Epithelial cell of alveolus of lung (primary cell): ENCODE measurements at places on chromosomes 12 and 14. TPM values are rescaled to one million over a fixed set of nuclear protein-coding genes. Genes with fewer than 3 reads are reported as not detected.

SLC7A7 gene
- 9.1 and 12.7 TPM in 2 replicates for total RNA-seq

FRS2 gene
- total RNA-seq, result 22.9 and 48.5 TPM in 2 replicates

KCNH3 gene
- 0.08 and 0.26 TPM in 2 replicates for total RNA-seq

OTX2 gene
- not detected in 2 replicates for total RNA-seq

MDM1 gene
- 2.3 and 5.2 TPM in 2 replicates for total RNA-seq

RHOJ gene
- total RNA-seq, result 1.4 and 5.3 TPM in 2 replicates

SLC35F4 gene
- not detected in 2 replicates for total RNA-seq

PLEKHD1 gene
- 0.08 TPM in 1 of 2 replicates, not detected in the other for total RNA-seq

CLEC9A gene
- not detected in 2 replicates for total RNA-seq

TCL1A gene
- not detected in 2 replicates for total RNA-seq

HELB gene
- 1.3 and 3.4 TPM in 2 replicates for total RNA-seq

IL22 gene
- not detected in 2 replicates for total RNA-seq

LRRK2 gene
- 1.6 and 1.8 TPM in 2 replicates for total RNA-seq

C1S gene
- total RNA-seq, result 137 and 318 TPM in 2 replicates

KRT6B gene
- 1.0 TPM in 1 of 2 replicates, not detected in the other for total RNA-seq

PTPRQ gene
- 0.13 and 0.24 TPM in 2 replicates for total RNA-seq

ZNF385A gene
- total RNA-seq, result 3.2 and 13.9 TPM in 2 replicates

B3GNT4 gene
- total RNA-seq, result 0.16 and 1.4 TPM in 2 replicates
